Activated gamma-delta T cell (primary cell): ENCODE measurements at places on chromosomes 1 and 21.

DNA sequence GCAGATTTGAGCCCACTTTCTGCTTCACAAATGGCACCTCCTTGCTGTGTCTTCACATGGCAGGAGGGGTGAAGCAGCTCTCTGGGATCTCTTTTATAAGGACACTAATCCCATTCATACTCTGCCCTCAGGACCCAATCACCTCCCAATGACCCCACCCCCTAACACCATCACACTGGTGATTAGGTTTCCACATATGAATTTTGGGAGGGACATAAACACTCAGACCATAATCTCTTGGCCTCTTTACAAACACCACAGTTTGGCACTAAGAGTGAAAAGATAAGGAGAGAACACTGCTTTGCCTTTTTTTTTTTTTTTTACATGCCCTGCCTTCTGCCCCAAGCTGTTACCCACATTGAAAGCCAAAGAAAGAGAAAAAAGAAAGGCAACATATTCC is 166.2 kb upstream of the NFIA start:
- DNase-seq = no peak

GRCh38 chr21:15850645-15851044 is 120.9 kb downstream of the USP25 start:
- no peak for DNase-seq

GRCh38 chr1:205531191-205532025 is 26.9 kb downstream of the CDK18 start:
- no peak for DNase-seq

GRCh38 chr1:5690898-5691297 is 301.3 kb downstream of the NPHP4 start:
- DNase-seq = no peak

GRCh38 chr1:151221616-151222015 is 23.3 kb downstream of the PIP5K1A start:
- DNase-seq = no peak

DNA sequence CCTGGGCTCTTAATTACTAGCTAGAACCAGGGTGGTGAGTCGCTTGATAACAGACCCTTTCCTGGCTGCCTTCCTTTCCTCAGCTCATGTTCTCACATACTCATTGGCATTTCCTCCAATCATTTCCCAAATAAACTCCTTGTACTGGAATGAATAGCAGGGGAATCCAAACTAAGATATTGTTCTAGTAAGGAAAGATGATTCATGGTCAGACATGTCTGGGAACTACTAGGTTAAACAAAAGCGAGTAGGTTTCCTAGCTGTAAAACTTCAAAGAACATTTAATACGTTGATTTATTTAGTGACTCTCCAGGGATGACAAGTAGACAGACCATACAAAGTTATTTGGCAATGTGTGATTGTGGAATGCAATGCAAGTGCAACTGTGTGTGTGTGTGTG is 121.2 kb upstream of the KCNJ6 start:
- DNase-seq = no peak

DNA sequence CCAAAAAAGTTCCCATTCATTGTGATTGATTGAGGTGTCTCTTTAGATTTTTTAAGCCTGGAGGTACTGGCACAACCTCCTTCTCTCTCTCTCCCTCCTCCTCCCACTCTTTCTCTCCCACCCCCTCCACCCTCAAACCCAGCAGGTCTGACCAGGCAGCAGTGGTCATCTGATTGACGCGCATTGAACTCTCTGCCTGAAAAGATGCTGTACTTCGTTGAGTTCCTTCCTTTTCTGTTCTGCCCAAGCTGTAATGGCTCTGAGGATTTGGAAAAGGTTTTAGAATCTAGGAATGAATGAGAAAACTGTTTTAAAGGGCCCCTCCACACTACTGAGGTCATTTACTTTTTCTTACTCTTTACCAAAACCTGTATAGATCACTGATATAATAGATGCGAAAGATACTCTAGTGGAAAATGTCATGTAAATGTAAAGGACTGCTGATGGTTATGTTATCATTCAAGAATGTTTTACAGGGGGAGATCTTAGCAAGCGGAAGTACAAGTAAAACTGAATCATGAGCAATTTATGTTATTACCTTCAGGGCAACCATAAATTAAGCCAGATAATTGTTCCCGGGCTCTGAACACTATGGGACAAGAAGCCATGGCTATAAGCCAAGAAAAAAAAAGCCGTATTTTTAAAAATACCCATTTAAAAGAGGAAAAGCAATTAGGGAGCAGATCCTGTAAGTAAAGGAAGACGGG is 25.2 kb upstream of the DYRK1A start:
- DNase-seq = no peak

- DNase-seq = no peak
Measured at GRCh38 chr1:101938681-101939080, 58.0 kb downstream of the OLFM3 start.

- no peak for DNase-seq
Measured at GRCh38 chr1:243725075-243725474, 125.0 kb downstream of the AKT3 start.

GRCh38 chr1:90973897-90974798 is 47.7 kb downstream of the ZNF644 start:
- DNase-seq = no peak

- DNase-seq = no peak
Measured at GRCh38 chr1:6349254-6349943, 44.2 kb downstream of the ACOT7 start.

- no peak for DNase-seq
Measured at GRCh38 chr1:98045211-98045766, 124.5 kb upstream of the DPYD start.

DNA sequence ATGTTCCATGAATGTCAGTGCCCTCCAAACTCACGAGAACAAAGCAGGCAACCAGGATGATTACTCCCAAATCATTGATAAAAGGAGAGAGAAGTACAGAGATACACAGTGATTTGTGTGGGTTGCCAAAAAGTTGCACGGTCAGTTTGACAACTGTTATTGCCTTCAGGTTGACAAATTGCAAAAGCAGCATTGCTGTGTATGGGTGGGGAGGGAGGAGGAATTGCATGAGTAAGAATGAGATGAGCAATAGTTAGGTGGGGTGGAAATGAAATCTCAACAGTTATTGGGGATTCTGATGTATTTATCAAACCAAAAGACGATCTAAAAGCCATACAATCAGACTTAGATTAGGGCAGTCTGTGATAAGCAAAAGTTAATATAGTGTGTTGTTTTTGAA is 93.7 kb downstream of the NTMT2 start:
- no peak for DNase-seq

GRCh38 chr1:67224856-67225255 is 58.6 kb downstream of the IL23R start:
- DNase-seq = no peak
